Neural progenitor cell (in vitro differentiated cells): ENCODE measurements at places on chromosomes 7 and 10. TPM values are rescaled to one million over a fixed set of nuclear protein-coding genes. Genes with fewer than 3 reads are reported as not detected.
A peak's percentile ranks its signal among the peaks of the same experiment; 100 is the strongest.

Gene GRK5
- 4.3 and 6.2 TPM in 2 replicates for total RNA-seq

Gene CACNB2
- total RNA-seq = 3.4 and 3.5 TPM in 2 replicates

Gene OPN4
- total RNA-seq = not detected in 2 replicates

Gene SEMA3A
- 69.5 and 134 TPM in 2 replicates for total RNA-seq

Gene TMEM229A
- 0.06 TPM in 1 of 2 replicates, not detected in the other for total RNA-seq

DNA sequence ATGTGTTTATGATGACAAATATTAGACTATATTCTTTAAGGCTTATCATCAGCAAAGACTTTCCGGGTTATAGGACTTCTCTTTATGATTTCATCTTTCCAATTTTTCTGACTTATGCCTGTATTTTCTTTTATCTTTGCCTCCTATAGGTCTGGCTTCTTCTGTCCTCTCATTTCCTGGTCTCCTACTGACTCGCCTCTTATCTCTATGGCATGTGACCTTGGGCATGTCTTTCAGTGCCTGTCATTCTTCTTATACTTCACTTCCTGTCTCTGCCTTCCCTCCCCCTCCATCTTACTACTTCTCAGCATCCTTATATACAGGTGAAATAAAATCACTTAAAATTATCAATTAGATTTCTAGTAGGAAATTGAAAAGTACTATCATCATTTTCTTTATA, 42.2 kb downstream of the PCDH15 start:
- DNase-seq = no peak

DNA sequence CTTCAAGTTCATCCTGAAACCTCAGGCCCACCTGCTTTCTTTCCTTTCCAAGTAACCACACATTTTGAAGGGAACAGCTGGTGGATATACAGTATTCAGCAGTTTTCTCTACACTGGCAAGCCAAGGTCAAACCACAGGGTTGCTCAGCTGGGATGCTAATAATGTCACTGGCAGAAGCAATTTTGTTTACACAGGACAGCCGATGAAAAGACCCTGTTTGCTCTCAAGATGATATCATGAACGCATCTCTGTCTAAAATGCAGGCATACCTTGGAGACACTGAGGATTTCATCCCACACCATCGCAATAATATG, 186.2 kb downstream of the USP6NL start:
- no peak for DNase-seq

DNA sequence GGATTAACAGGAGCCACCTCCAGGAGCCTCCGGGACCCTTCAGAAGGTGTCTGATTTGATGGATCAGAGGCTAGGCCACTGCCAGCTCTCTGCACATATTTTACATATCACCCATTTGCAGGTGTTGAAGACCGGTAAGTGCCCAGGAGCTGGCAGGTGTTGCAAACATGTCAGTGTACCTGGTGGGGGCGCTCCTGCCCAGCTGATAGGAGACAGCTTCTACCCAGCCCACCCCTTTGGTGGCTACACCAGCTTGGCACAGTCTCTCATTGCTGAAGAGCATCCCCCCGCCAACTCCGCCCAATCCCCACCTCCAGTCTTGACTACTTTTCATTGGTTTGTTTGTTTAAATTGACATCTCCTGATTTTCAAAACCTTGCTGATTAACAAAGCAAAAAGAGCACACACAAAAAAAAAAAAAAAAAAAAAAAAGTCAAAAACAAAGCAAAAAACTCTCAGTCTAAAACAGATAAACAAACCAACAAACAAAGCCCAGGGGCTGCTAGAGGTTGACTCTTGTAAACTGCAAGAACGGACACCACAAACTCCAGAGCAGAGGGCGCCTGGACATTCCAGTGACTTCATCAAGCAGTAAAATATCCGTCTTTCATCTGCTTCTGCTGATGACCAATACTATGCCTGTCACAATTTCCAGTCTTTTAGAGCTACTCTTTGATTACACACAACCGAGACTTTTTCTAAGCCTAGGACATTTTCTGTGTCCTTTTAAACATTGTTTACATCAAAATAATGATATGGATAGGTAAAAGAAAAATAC, 275.3 kb downstream of the NRG3 start:
- DNase-seq = peak; percentile 83

GRCh38 chr7:149248777-149249176, 9.3 kb downstream of the ZNF212 start:
- DNase-seq = no peak

DNA sequence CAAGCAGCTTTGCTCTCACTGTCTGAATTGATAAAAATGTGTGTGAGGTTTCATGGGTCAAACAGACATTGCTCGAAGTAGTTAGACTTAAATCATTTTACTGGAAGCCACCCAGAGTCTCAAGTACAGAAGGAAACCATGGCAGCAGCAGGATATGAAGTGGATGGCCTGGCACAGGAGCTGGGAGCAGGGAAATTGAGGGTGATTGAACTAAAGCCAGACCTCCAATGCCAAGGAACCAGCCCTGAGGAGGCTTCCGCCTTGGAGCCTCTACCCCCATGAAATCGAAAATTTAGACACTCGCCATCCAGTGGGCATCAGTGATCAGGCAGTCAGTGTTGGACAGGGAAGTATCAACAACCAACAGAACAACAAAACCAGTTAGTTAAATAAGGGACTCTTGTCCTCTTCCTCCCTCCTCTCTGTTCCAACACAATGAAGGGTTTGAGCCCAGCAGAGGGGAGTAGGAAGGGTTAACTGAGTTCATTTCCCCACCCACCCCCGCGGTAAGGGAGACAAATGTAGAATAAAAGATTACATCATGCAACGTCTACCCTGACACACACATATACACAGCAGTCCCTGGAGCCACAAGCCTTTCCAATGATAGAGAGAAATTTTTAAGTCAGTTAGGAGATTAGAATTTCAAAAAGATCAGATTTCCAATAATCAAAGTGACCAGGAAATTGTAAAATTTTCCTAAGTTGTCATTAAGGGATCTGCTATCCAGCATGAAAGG, 156.3 kb downstream of the SLC16A9 start:
- no peak for DNase-seq

Gene LLCFC1
- not detected in 2 replicates for total RNA-seq

Gene CADPS2
- 13.2 and 19.1 TPM in 2 replicates for total RNA-seq

Gene TAS2R41
- not detected in 2 replicates for total RNA-seq

- no peak for DNase-seq
Measured at GRCh38 chr7:36682102-36682501, 42.2 kb downstream of the AOAH start.

DNA sequence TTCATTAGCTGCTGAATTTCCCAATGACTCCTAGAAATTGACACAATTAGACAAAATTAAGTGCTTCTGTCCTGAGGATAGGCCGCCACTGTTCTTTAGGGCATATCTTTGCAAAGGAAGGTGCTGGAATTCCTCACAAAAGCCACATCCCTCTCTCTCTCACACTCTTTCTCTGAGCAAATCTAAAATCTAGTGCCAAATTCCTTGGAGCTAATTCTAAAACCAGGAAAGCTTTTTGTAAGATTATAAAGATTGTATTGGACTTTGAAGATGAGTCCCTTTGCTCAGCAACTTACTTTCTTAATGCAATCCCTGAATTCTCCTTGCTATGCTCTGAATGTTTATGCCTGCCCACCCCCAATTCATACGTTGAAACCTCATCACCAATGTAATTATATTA, 288.9 kb downstream of the KCNMA1 start:
- DNase-seq = no peak

Gene ZNF25
- 3.3 and 4.8 TPM in 2 replicates for total RNA-seq

Gene IDI2
- total RNA-seq = not detected in 2 replicates

Gene PON1
- 1.7 and 1.8 TPM in 2 replicates for total RNA-seq

Gene AASS
- total RNA-seq = 185 and 264 TPM in 2 replicates

Gene PHKG1
- total RNA-seq = not detected in 2 replicates

GRCh38 chr10:108597031-108597430, 1326.3 kb downstream of the XPNPEP1 start:
- DNase-seq = no peak

Gene TUBB8
- 1.9 and 4.3 TPM in 2 replicates for total RNA-seq

DNA sequence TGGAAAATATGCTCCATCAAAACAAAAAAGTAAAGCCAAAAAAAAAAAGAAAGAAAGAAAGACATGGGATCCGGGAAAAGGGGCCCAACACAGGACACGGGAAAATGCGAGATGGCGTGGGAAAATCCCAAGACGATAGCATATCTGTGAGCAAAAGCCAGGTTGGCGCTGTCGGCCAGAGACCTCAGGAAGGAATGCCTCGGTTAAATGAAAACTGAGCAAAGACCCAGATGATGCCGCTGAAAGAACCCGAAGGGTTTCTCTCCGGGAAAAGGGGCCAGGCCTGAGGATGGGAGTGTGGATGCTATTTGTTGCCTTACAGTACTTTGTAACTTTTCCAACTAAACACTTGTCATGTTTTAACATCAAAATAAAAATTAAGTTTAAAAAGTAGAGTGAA, 49.5 kb upstream of the PPP2R2D start:
- no peak for DNase-seq

DNA sequence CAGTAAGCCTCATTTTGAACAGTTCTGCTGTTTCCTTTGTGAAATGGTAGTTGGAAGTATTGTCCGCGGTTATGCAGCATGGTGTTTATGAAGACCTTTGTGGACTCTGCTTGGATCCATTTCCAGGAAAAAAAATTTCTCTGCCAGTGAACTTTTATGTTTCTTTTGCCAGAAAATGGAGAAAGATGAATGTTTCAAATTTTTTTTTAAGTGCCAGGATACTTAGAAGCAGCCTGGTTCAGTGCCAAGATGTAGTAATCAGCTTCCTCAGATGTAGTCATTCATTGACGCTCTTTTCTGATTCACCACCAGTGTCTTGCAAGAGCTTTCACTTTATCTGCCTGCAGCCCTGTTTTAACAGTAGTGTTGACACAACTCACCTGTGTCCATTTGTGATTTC, 258.2 kb downstream of the SDK1 start:
- no peak for DNase-seq

Gene CCDC172
- not detected in 2 replicates for total RNA-seq

- DNase-seq = no peak
Measured at GRCh38 chr10:45199205-45199740, 116.1 kb downstream of the OR13A1 start.

GRCh38 chr7:101960985-101961708, 143.7 kb downstream of the CUX1 start:
- DNase-seq = no peak

DNA sequence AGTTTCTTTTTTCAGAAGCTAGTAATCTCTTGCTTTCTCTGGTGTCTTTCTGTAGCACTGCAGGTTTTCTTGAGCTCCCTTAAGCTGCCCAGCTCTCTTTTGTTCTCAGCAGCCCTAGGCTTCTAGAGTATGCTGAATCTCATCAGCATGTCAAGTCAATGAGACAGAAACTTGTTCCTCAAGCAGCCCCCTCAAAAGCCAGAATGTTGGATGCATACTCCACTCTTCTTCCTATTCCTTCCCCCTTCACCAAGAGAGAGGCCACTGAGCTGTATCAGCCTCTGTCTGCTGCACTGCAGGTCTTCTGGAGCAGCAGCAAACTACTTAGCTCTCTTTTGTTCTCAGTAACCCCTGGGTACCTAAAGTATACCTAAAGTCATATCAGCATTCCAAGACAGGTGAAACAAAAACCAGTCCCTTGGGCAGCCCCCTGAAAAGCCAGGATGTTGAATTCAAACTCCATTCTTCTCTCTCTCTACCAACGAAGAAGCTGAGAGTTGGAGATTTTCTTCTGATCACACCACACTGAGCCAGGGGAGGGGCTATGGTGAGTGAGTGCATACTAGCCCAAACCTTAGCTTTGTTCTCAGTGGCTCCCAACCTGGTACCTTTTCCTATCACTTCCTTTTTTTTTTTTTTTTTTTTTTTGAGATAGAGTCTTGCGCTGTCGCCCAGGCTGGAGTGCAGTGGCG, 73.3 kb upstream of the WAC start:
- DNase-seq = peak; percentile 90

Gene GRID2IP
- 0.31 TPM in 1 of 2 replicates, not detected in the other for total RNA-seq

- no peak for DNase-seq
Measured at GRCh38 chr7:9863545-9863944, 1110.1 kb upstream of the PHF14 start.
